Substantia nigra (tissue), 51 donors: ENCODE measurements at places on chromosomes 12 and 14.

DNA sequence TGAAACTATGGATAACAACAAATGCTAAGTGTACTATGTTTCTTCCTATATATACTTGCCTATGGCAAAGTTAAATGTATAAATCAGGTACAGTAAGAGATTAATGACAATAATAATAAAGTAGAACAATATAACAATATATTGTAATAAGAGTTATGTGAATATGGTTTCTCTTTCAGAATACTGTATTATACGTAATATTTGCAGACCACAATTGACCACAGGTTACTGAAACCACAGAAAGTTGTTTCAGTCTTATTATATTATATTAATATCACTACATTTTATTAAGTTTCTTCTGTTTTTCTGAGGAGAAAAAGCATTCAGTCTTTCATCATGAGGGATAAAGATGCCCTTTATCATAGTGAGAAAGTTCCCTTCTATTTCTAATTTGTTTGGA, 131.2 kb downstream of the EML1 start:
- no peak for DNase-seq

- DNase-seq = no peak
These were observed 334.8 kb upstream of the RGS6 start for GRCh38 chr14:71597287-71597920.

- DNase-seq = no peak
These were observed 134.5 kb downstream of the NUAK1 start for GRCh38 chr12:106004289-106004688.

GRCh38 chr12:30996255-30996654, 69.7 kb downstream of the TSPAN11 start:
- DNase-seq = no peak
